ENCODE measurements at places on chromosomes 11 and 22.
A peak's percentile ranks its signal among the peaks of the same experiment; 100 is the strongest.

DNA sequence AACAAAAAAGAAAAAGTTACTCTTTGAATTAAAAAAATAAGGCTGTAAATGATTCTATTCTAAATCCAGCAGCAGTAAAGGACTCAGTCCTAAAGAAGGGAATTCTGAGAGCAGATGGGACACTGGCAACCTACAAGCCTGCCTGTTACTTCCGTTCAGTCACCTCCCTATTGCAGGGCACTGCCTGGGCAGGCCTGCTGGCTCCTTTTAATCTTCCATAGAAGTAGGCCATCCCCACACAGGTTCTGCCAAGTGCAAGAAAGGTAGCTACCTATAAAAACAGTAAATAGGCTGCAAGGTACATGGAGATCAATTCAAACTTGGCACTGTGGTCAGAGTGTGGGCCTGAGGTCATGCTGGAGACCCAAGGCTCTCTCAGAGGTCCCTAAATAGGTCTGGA, 136.4 kb downstream of the TRIM44 start:
- DNase-seq: no peak

DNA sequence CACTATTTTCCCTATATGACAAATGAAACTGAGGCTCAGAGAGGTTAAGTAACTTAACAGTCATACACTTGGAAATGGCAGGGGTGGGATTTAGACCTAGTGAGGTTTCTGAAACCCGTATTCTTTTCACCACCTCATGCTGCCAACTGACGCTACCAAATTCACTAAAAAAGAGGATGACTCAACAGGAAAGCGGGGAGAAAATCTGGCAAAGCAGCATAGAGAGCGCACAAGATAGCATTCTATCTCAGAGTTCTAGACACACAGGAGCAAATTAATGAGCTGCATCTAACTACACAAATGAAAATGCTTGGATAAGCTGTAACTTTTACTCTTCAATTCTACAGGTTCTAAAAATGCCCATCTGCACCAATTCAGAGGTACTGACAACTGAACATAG, 136.4 kb downstream of the RBFOX2 start:
- no peak for DNase-seq

- DNase-seq: peak; percentile 28
Measured at GRCh38 chr11:128342511-128343134, 244.7 kb downstream of the ETS1 start.

- no peak for DNase-seq
Measured at GRCh38 chr11:40274017-40274416, 1185.4 kb downstream of the LRRC4C start.

DNA sequence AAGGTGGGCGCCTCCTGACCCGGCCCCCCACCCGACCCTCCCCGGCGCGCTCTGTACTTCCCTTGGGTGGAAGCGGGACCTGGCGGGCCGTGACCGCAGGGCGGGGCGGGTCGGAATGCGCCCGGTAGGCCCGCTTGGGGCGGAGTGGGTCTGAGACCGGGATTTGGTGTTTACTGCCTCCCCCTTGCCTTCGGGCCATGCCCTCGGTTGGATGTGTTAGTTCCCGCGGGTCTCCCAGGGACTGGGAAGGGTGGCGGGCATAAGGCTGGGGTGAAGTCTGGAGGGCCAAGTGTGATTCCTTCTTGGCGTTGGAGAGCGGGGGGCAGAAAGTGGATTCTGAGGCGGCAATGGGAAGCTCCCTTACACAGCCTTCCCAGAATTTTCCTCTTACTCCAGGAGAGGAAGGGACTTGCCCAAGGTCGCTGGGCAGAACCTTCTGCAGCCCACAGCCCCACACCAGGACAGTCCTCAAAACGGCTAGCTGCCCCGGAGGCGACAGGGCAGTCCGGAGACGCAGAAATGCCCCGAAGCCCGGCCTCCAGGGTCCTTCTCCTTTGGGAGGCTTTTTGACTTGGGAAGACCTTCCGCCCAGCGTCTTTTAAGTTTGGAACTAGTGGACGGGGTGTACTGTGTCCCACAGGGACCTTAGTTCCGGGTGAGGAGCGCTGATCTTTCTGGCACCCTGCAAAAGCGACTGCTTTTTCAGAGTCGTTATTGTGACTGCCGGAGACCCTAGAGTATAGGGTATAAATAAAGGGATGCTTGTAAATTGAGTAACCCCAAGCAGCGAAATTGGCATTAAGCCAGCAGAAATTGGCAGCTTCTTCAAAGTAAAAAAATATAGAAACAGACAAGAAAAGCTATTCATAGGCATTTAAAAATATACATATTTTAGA, 647 bp downstream of the SWAP70 start:
- DNase-seq: peak; percentile 12

Measured in LoVo (cell line).